Left lung (tissue), 14 donors: ENCODE measurements at places on chromosomes 1 and 21.

- no peak for DNase-seq
Observed at GRCh38 chr1:229411434-229412055, 22.3 kb downstream of the ACTA1 start.

DNA sequence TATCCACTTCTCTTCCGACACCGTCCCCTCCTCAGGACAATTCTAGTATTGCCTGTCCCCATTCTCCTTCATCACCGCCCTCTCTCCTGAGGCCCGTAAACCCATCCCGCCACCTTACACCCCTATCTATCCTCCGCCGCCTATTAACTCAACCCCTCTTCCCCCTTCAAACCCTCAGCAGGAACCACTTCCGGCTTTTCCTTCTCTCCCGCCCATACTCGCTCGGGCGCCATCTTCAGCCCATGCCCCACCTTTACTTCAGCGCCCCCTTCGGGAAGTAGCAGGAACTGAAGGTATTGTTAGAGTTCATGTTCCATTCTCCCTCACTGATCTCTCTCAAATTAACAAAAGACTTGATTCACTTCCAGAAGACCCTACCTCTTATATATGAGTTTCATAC, 31.6 kb downstream of the VN1R5 start:
- DNase-seq: no peak

DNA sequence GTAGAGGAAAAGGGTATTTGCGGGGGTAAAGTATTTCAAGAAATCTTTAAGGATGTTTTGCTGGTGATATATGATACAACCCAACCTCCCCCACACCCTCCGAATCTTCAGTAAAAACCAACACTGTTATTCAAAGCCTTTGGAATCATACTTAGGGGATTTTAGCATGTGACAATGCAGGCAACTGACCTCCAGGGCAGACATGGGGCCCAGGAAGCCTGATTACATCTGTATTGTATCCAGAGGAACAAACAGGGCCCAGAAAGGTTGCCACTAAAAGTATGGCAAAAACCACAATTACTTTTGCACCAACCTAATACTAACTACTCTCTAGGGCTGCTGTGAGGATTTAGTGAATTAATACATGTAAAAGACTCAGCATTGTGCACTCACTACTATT, 43.9 kb upstream of the CNN3 start:
- no peak for DNase-seq

GRCh38 chr1:74481607-74482006, 30.8 kb downstream of the LRRC53 start:
- no peak for DNase-seq

- no peak for DNase-seq
Observed at GRCh38 chr1:184624051-184624450, 130.6 kb downstream of the EDEM3 start.

- no peak for DNase-seq
Observed at GRCh38 chr1:35668506-35668905, 27.2 kb upstream of the PSMB2 start.

GRCh38 chr1:80217377-80217986, 1211.0 kb upstream of the ADGRL4 start:
- no peak for DNase-seq

GRCh38 chr1:5756434-5757186, 235.6 kb downstream of the NPHP4 start:
- no peak for DNase-seq

GRCh38 chr21:31530897-31531705, 128.4 kb upstream of the SOD1 start:
- no peak for DNase-seq

DNA sequence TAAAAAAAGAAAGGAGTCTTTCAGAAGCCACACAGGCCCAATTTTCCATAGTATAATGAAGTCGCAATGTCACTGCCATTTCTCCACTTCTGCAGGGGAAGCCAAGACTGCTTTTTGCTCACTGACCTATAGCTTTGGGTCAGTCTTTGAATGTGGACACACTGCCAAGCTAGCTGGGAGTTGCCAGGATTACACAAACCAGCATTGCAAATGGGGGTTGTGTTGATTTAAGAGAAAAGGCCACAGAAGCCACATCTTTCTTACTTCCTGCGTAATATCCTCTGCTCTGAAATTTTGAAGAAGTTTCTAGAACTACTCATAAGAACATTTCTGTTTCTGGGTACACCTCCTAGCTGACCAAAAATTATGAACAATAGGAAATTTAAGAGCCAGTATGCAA, 45.8 kb upstream of the SAMSN1 start:
- DNase-seq: no peak

- no peak for DNase-seq
Observed at GRCh38 chr1:116352349-116352813, 20.7 kb upstream of the ATP1A1 start.

GRCh38 chr1:230002164-230002803, 64.8 kb upstream of the GALNT2 start:
- peak; percentile 5 for DNase-seq

DNA sequence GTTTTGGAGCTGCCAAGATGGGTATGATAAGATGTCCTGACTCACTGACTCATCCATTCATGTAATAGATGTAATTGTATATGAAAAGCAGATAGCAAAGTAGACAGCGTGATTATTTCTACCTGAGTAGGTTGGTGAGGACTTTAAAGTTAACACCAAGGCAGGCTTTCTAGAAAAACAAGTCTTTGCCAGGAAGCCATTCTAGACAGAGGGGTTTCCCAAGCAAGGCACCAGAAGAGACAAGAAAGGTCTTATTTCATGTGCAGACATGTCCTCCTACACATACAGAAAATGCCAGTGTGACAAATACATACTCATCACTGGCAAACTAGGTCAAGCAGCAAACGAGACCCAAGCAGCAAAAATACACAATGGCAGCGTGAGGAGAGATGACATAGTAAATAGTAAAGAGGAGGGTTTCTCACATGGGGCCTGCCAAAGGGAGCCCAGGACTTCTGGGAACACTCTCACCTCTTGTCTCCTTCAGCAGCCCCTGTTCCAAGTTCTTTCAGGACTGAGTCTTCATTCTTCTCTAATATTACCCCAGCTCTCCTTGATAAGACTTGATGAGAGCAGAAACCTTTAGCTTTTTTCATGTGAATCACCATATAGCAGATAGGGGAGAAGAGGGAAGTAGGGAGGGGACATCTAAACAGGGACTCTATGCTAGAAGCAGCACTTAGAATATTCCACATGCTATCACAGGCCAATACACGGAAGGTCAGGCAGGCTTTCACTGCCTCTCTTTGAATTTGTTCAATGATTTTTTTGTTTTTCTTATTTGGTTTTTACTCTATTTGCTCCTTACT, 114.6 kb upstream of the ATP1B1 start:
- no peak for DNase-seq

DNA sequence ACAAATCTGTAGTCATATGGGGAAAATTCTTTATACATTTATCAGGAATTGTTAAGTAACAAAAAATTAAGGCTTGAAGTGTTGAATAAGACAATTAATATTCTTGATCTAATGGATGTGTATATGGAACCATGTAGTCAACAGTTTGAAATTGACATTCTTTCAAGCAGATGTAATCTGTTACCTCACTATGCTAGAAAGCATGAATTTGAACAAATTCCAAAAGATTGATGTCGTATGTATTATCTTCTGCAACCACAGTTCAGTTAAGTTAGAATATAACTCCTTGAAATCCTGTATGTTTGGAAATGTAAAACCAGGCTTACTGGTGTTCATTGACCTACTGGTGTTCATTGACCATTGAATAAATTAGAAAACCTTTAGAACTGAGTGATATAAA, 16.1 kb downstream of the CCDC18 start:
- DNase-seq: no peak

- no peak for DNase-seq
Observed at GRCh38 chr21:38166173-38166535, 90.6 kb upstream of the KCNJ15 start.

DNA sequence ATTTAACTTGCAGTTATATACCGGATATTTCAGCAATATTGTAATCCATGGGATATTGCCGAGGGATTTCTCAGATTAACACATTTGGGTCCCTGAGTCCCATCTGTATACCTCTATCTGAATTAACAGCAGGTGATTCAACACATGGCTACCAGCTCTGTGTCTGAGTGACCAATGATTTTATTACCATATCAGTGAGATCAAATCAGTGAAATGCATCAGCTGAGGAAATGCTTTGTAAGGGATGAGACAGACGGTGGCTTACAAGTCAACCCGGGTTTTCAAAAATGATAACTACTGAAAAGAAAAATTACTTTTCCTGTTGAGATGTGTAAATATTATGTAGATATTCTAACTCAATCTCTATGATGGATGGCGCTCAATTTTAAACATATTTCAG, 504.1 kb upstream of the PKN2 start:
- DNase-seq: no peak

DNA sequence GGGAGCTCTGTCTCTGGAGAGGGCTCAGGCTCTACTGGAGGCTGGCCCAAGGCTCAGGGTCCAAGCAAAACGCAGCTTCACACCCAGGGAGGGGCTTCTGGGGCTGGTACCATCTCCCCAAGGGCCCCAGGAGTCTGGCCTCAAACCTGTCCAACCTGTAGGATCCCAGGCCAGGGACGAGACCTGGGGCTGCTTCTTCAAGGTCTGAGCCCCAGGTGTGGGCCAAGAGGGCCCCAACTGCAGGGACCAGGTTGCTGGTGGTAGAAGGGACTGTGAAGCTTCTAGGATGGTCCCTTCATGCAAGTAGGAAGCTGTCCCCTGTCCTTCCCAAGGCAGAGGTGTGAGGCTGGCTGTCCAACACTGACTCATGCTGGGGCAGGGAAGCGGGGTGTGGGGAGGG, 7.8 kb upstream of the MMEL1 start:
- DNase-seq: no peak

- no peak for DNase-seq
Observed at GRCh38 chr21:42232176-42232825, 13.4 kb downstream of the ABCG1 start.

- no peak for DNase-seq
Observed at GRCh38 chr1:14786109-14786675, 187.7 kb downstream of the KAZN start.

GRCh38 chr1:60071296-60071695, 2.3 kb downstream of the C1orf87 start:
- no peak for DNase-seq

DNA sequence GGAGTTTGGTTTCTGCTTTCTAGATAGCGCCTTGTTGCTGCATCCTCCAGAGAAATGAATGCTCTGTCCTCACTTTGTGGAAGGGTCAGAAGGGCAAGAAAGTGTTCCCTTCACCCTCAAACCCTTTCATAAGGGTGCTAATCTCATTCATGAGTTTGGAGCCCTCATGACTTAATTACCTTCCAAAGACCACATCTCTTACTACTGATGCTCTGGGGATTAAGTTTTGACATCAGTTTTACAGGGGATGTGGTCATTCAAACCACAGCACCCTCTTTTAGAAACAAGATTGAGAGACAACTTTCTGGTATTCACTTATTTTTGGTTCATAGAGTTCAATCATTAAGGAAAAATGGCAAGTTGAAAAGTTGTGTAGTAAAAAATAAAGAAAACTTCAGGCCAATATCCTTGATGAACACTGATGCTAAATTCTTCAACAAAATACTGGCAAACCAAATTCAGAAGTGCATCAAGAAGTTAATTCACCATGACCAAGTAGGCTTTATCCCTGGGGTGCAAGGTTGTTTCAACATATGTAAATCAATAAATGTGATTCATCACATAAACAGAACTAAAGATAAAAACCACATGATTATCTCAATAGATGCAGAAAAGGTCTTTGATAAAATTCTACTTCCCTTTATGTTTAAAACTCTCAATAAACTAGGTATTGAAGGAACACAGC, 442.1 kb downstream of the PTBP2 start:
- DNase-seq: no peak

DNA sequence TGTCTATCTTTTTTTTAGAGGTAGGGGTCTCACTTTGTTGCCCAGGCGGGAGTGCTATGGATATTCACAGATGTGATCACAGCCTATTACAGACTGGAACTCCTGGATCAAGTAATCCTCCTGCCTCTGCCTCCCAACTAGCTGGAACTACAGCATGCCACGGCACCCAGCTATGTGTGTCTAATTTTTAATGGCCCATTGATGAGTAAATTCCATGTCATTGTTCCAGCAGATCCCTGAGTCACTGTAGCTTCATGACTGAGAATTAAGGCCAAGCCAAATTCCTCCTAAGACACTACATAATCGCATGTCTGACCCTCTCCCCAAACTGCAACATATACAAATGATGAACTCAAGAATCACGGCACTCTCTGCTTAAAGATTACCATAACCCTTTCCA, 84.2 kb upstream of the RGS2 start:
- no peak for DNase-seq

GRCh38 chr21:43611598-43612369, 47.5 kb downstream of the HSF2BP start:
- DNase-seq: peak; percentile 51

- DNase-seq: no peak
Observed at GRCh38 chr1:89125913-89126580, at the start of gene GBP2. TSS of gene GBP2 (minus strand) at chr1:89126114. CDS start at chr1:89121966, 4,148 bp downstream.

- DNase-seq: no peak
Observed at GRCh38 chr21:29366532-29366931, 67.8 kb downstream of the BACH1 start.

GRCh38 chr1:203101813-203102634, 16.2 kb upstream of the MYOG start:
- no peak for DNase-seq
